Naive thymus-derived CD4-positive, alpha-beta T cell (primary cell): ENCODE measurements at places on chromosomes 6 and 20. TPM values are rescaled to one million over a fixed set of nuclear protein-coding genes. Genes with fewer than 3 reads are reported as not detected.

The RAET1E gene
- total RNA-seq: not detected

The MDFI gene
- not detected for total RNA-seq

The HLA-G gene
- 0.91 TPM for total RNA-seq

DNA sequence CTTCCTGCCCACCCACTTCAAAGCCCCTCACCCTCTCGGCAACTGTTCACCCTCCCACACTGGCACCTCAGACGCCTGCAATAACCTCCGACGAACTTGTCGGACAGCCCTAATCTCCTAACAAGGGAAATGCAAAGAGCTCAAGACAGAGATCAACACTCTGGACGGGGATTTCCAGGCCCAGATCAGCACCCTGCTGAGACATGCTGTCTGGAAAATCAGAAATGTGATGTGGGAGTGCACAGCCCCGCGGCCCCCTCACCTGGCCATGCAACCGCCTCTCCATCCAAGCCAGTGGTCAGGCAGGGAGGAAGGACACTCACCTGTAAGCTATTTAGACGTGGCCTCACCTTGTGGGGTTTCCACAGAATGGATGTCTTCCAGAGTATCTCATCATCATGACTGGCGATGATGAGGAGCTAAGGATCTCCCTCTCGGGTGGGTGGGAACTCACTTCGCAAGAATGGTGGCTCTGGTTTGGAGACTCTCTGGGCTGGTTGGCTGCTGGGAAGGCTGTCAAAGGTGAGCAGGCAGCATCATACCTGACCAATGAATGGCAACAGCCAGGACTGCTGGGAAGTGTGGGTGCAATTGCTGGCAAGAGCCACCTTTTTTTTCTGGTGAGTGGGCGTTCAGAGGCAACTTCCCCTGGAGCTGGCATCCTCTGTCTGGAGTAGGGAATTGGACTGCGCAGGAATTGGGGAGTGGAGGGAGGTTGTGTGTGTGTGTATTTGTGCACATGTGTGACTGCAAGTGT is 28.1 kb upstream of the ADTRP start:
- no peaks in the 10 kb centered on the region for H3K27me3 ChIP-seq
- DNase-seq: peak; percentile 22
- no peak overlapping the region for H3K27ac ChIP-seq

DNA sequence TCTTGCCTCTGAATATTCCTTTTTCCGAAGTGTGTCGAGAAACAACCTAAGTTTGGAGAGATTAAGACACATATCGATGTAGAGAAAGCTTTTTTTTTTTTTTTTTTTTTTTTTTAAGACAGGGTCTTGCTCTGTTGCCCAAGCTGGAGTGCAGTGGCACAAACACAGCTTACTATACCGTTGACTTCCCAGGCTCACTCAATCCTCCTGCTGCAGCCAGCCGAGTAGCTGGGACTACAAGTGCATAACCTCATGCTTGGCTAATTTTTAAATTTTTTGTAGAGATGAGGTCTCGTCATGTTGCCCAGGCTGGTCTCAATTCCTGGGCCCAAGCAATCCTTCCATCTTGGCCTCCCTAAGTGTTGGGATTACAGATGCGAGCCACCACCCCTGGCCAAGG is 21.4 kb downstream of the SLC17A5 start:
- no peaks in the 10 kb centered on the region for H3K27me3 ChIP-seq
- no peak for DNase-seq
- H3K36me3 ChIP-seq: no peaks in the 10 kb centered on the region
- H3K4me1 ChIP-seq: no peaks in the 10 kb centered on the region

DNA sequence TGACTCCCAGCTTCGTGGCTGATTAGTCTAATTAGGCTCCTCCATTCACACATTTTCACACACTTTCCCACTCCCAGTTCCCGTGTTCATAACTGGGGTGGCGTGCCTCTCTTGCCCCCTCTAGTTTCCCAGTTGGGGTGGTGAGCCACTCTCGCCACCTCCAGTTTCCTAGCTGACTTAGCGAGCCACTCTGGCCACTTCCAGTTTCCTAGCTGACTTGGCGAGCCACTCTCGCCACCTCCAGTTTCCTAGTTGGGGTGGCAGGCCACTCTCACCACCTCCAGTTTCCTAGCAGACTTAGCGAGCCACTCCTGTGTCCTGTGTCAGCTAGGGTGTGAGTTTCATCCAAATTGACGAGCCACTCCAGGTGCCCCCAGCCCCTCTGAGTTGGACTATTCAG is 7.4 kb upstream of the GMPR start:
- H3K27ac ChIP-seq: no peak overlapping the region
- H3K36me3 ChIP-seq: no peaks in the 10 kb centered on the region
- no peaks in the 10 kb centered on the region for H3K4me1 ChIP-seq
- H3K27me3 ChIP-seq: no peaks in the 10 kb centered on the region

The PHACTR2 gene
- 21.7 TPM for total RNA-seq

DNA sequence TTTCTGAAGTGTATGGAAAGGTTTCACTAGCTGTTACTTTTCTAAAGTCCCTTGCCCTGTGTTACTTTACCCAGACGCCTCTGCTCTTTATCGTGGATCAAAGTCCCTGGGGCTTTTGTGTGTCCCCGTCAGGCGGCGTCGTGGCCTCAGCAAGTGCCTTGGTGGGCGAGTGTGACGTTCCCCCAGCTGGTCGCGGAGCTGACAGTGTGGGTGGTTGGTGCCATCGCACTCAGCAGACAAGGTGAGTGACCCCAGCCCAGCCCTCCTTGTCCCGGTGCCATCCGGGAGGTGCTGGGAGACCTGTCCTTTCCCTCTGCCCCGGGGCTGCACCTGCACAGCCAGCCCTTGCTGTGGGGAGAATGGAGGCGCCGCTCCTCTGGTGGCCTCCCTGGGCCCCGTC is 27.3 kb upstream of the TCFL5 start:
- H3K36me3 ChIP-seq: peaks cover 78% of the 10 kb centered on the region
- DNase-seq: no peak
- H3K27ac ChIP-seq: no peak overlapping the region
- no peaks in the 10 kb centered on the region for H3K27me3 ChIP-seq
- no peak overlapping the region for H3K4me3 ChIP-seq
- H3K4me1 ChIP-seq: peaks cover 32% of the 10 kb centered on the region
